Body of pancreas (tissue), 4 donors: ENCODE measurements at places on chromosomes 4 and X. TPM values are rescaled to one million over a fixed set of nuclear protein-coding genes. Genes with fewer than 3 reads are reported as not detected.
A peak's percentile ranks its signal among the peaks of the same experiment; 100 is the strongest.

Gene PNMA5
- total RNA-seq, result not detected

GRCh38 chrX:327660-328126, 9.1 kb upstream of the GTPBP6 start:
- no peak for DNase-seq

GRCh38 chr4:150268444-150268843, 190.2 kb downstream of the DCLK2 start:
- DNase-seq, result no peak

Gene MAGEA1
- not detected for total RNA-seq

GRCh38 chr4:183602557-183603027, 56.4 kb downstream of the RWDD4 start:
- no peak for DNase-seq

GRCh38 chr4:88672987-88673386, 24.6 kb downstream of the NAP1L5 start:
- DNase-seq, result peak; percentile 56

Gene BMP3
- 0.26 TPM for total RNA-seq

Gene TDO2
- total RNA-seq, result 0.26 TPM

GRCh38 chr4:35365186-35365585, 879.1 kb downstream of the ARAP2 start:
- no peak for DNase-seq

Gene TMEM175
- 65.3 TPM for total RNA-seq

GRCh38 chr4:168773388-168774195, 236.5 kb downstream of the CBR4 start:
- no peak for DNase-seq

- DNase-seq, result peak; percentile 39
These were observed 1.8 kb upstream of the GABRQ start for GRCh38 chrX:152635941-152636340.

Gene UCP1
- not detected for total RNA-seq

DNA sequence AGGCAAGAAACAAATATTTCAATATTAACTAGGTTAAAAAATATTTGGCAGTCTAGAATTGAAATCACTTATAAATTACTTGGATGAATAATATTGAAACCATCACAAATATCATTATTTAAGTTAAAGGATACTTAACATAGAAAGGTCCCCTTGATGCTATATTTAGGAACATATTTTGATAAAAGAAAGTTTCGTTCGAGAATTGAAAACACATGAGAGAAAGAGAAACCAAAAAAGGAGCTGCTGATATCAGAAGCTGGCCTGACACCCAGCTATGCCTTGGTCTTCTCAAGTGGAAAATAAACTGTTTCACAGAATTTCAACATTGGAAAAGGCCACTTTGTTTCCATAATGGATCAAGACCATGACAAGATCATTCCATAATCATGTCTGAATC, 762.4 kb downstream of the DMD start:
- DNase-seq, result no peak

GRCh38 chrX:9196961-9197640, 163.2 kb upstream of the FAM9B start:
- no peak for DNase-seq

Gene SLC16A2
- total RNA-seq, result 2.9 TPM

Gene NSDHL
- total RNA-seq, result 20.1 TPM

Gene WDFY3
- 55.0 TPM for total RNA-seq

DNA sequence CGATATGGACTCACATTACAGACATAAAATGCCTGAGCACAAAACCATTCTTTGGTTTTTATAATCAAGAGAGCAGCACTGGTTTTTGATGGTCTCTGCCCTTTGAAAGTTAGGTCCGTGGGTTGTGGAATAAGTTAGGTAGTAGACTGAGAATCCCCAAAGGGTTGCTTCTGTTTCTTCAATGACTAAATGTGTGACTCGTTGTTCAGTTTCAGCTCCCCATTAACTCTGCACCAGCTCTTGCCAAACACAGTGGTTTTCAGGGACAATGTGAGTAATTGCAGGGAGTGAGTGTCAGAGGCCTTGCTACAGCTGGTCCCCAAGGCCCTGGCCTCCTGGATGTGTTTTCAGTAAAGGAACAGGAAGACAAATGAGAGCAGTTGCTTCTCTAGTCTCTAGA, 24.8 kb downstream of the SMIM20 start:
- no peak for DNase-seq

- peak; percentile 33 for DNase-seq
These were observed 731 bp downstream of the BRWD3 start for GRCh38 chrX:80808881-80809411.
